ENCODE measurements at places on chromosomes 3 and 15. TPM values are rescaled to one million over a fixed set of nuclear protein-coding genes. Genes with fewer than 3 reads are reported as not detected.

- no peak overlapping the region for H3K27ac ChIP-seq
- no peak overlapping the region for H3K4me3 ChIP-seq
- H3K4me1 ChIP-seq: peaks cover 9% of the 10 kb centered on the region
- H3K36me3 ChIP-seq: no peaks in the 10 kb centered on the region
- H3K27me3 ChIP-seq: no peaks in the 10 kb centered on the region
- no peak for DNase-seq
Observed at GRCh38 chr3:189311521-189311920, 139.8 kb downstream of the TPRG1 start.

GRCh38 chr3:100032243-100032642, 82.1 kb downstream of the FILIP1L start:
- H3K4me3 ChIP-seq: no peak overlapping the region
- DNase-seq: peak; percentile 73
- H3K4me1 ChIP-seq: peaks cover 62% of the 10 kb centered on the region
- H3K27me3 ChIP-seq: no peaks in the 10 kb centered on the region
- H3K36me3 ChIP-seq: no peaks in the 10 kb centered on the region
- peak overlapping the region; percentile 66 for H3K27ac ChIP-seq

GRCh38 chr3:53696401-53697172, 149.6 kb downstream of the CHDH start:
- H3K27me3 ChIP-seq: no peaks in the 10 kb centered on the region
- H3K36me3 ChIP-seq: no peaks in the 10 kb centered on the region
- no peak overlapping the region for H3K27ac ChIP-seq
- H3K4me3 ChIP-seq: no peak overlapping the region

DNA sequence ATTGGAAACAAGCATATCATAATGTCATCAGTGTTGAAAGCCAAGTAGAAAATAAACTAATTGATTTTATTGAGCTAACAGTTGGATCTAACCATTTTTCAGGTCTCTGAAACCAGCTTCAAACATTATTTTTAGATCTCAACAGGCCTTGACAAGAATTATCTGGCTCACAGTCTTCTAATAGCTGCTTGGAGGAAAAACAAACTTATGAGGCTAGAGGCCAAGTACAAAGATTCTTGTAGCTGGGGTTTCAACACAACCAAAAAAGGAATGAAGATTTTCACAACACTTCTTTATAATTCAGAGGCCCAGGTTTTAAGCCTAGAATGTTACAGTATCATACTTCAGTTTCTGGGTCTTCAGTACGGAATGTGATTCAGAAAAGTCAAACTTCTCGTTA, 3.7 kb downstream of the SETMAR start:
- H3K4me3 ChIP-seq: no peak overlapping the region
- H3K27ac ChIP-seq: no peak overlapping the region
- H3K27me3 ChIP-seq: no peaks in the 10 kb centered on the region
- H3K36me3 ChIP-seq: peaks cover 4% of the 10 kb centered on the region
- no peaks in the 10 kb centered on the region for H3K4me1 ChIP-seq

DNA sequence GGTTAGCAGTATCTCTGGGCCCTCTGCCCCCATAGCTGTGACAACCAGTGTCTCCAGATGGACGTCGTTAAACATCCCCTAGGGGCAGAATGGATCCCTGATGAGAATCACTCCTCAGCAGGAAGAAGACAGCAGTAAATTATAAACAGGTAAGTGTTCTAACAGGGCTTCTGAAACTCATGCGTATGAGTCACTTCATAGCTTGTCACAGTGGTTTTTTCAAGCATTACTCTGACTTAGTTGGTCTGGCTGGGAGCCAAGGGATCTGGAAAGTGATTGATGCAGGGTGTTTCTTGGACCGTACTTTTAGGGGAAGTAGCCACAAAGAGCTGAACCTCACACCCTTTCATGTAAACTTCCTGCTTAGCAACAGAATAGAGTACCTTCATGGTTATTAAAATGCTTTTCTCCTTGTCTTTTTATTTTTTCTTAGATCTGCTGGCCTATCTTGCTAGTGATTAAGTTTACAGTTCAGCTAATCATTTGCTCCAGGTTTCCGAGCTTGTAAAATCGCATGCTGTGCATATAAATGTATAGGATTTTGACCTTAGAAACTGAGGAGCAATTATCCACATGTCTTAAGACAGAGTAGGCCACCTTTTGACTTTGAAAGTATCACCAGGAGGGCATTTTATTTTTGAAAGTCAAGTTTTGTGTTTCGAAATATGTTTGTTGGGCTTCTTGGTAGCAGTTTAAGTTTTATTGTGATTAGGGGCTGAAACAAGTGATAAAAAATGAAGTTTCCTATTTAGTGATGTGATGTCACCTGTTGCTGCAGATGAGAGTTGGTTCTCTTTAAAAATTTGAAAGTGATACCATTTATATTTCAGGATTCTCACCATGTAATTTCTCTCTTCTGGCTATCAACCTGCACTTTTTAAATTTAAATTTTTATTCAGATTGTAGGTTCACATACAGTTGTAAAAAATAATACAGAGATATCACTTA, 333.9 kb downstream of the PTPRG start:
- no peaks in the 10 kb centered on the region for H3K27me3 ChIP-seq
- H3K27ac ChIP-seq: peak overlapping the region; percentile 67
- no peak overlapping the region for H3K4me3 ChIP-seq
- no peaks in the 10 kb centered on the region for H3K36me3 ChIP-seq

DNA sequence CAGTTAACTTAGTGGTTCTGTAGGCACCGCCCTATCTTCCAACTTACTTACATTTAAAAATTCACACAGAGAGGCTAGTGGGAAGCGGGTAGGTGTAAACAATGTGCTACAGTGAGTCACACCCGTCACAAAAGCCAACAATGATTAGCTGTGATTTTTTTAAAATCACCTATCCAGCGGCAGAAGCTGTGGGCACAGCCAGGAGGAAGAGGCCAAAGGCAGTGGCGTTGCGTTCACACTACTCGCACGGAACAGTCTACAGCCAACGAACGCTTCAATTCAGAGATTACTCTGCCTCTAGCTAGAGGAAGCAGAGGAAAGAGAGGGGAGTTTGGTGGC, 2.5 kb upstream of the NLGN1 start:
- peak overlapping the region; percentile 78 for H3K4me3 ChIP-seq
- no peaks in the 10 kb centered on the region for H3K36me3 ChIP-seq
- H3K4me1 ChIP-seq: no peaks in the 10 kb centered on the region
- H3K27me3 ChIP-seq: no peaks in the 10 kb centered on the region

DNA sequence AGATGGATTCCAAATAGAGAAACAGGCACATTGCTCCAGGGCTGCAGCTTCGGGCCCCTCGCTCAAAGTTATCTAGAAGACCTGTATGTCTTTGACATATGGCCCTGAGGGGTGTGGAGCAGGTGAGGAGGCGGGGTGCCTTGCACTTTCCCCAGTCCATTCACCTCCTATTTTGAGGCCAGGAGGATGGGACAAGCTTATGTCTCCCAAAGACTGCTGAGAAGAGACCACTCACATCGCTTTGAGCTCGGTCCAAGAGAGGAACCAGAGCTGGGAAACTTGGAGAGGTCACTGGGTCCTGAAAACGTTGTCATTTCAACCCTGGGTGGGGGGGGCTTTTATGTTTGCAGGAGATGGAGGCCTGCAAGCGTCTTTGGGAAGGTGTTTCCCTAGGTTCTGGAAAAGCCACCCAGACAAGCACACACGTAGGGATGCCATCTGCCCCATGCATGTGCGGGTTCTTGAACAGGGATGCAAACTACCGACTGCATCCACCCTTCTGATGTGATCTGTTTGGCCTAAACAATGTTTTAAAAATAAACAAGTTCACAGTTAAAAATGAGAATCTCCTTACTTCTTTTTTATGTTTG, 33.7 kb upstream of the SYNM start:
- H3K27me3 ChIP-seq: no peaks in the 10 kb centered on the region
- H3K4me1 ChIP-seq: no peaks in the 10 kb centered on the region
- H3K36me3 ChIP-seq: no peaks in the 10 kb centered on the region
- H3K4me3 ChIP-seq: no peak overlapping the region

- no peaks in the 10 kb centered on the region for H3K36me3 ChIP-seq
- no peaks in the 10 kb centered on the region for H3K27me3 ChIP-seq
- no peak for DNase-seq
- H3K4me3 ChIP-seq: no peak overlapping the region
- H3K27ac ChIP-seq: no peak overlapping the region
- H3K4me1 ChIP-seq: no peaks in the 10 kb centered on the region
Observed at GRCh38 chr3:157190380-157190872, 30.5 kb upstream of the CCNL1 start.

- no peaks in the 10 kb centered on the region for H3K4me1 ChIP-seq
- no peak for DNase-seq
- no peaks in the 10 kb centered on the region for H3K36me3 ChIP-seq
Observed at GRCh38 chr3:38017445-38018295, 11.8 kb downstream of the PLCD1 start.

IL16 gene
- total RNA-seq: 0.18 TPM

RTP3 gene
- total RNA-seq: not detected

TM4SF4 gene
- not detected for total RNA-seq

EID1 gene
- total RNA-seq: 149 TPM

FSIP1 gene
- 0.87 TPM for total RNA-seq

TUSC7 gene
- not detected for total RNA-seq

All from SJCRH30 (cell line).